M059J (cell line): ENCODE measurements at places on chromosomes 3 and 15. TPM values are rescaled to one million over a fixed set of nuclear protein-coding genes. Genes with fewer than 3 reads are reported as not detected.

ROPN1 gene
- total RNA-seq, result not detected in 2 replicates

DNA sequence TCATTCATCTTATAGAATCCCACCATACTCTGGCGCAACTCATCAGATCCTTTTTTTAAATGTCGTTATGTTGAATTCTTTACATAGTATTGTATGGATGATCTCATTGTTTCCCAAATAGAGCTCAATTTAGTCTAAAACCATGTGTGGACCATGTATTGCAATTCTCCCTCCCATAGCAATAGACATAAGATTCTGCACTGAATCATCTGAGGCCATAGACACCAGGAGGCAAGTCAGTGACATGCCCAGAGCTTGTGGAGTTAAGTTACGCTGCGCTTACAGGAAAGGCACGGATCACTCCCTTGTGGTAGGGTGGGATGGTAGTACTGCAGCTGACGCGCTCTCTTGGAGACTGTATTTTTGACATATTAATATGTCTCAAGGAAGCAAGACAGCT is 211.0 kb downstream of the GABRB3 start:
- DNase-seq, result no peak

ZNF774 gene
- 1.6 and 1.7 TPM in 2 replicates for total RNA-seq

DNA sequence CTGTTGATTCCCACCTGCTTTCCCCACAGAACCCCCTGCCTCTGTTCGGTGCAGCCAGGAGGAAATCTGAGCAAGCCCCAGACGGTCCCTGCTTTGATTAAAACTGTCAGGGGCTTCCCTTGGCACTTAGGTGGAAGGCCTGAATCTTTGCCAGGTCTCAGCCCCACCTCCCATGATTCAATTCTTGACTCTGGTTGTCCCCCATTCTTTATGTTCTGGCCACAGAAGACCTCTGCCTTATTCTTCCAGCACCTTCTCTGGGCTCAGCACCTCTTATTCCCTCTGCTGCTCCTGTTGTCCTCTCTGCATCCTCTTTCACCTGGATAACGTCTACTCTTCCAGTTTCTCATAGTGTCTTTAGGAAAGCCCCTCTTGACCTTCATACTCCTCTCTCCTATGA is 349.4 kb downstream of the PTPRG start:
- no peak for DNase-seq

GRCh38 chr3:111260878-111261277 is 189.3 kb downstream of the NECTIN3 start:
- DNase-seq, result peak; percentile 78

DNA sequence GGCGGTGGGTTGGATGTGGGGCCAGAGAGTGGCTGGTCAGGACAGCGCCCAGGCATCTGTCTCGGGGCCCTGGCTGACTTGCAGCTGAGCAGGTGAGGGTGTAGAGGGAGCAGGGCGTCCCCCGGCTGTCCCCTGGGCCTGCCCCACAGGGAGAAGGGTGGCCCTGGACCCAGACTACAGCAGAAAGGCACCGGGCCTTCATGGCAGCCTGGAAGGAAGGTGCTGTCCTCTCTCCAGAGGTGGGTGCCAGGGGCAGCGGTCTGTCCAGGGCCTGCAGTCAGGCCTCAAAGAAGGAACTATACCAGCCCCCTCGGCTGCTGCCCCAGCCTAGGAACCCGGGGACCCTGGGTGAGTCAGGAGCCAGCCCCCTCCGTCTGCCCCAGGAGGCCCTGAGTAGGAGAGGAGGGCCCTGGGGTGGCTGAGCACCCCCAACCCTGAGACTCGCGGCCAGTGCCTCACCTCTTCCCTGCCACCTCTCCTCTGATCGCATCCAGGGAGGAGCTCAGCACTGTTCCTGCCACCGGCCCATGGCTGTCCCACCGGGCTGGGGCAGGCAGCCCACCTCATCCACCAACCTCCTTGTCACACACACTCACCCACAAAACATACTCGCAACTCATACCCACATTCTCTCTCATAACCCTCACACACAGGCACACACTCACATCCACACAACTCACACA is 133.5 kb downstream of the FBLN2 start:
- DNase-seq, result no peak

DVL3 gene
- total RNA-seq, result 21.2 and 30.3 TPM in 2 replicates

P2RY13 gene
- not detected in 2 replicates for total RNA-seq

DNA sequence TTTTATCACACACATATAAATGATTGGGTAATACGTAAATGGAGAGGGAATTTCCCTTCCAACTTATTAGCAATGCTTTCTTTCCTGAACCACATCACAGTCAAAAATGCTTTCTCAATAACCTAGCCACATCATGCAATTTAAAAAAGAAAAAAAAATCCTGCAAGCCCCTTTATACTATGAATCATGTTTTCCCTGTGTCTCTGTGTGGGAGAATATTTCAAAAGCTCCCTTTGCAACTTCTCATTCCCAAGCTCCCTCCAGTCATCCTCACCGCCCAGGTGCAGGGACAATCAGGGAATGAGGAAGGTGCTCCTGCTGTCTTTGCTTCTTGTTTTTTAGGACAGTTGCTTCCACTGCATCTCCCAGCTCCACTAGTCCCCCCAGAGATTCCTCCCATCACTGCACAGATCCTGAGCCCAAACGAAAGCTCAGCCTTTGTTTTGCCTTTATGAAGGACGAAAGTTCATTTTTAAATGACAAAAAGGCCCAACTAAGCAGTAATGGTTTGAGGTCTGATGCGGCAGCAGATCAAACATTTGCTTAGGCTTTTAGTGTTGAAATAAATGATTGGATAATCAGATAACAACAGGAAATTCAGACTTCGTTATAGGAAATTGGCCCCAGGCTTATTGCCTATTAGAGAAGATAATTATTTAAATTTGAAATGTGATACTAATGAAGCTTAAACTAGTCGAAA is 47.8 kb upstream of the ADGRG7 start:
- peak; percentile 56 for DNase-seq

GRCh38 chr3:179158336-179159039 is 10.3 kb downstream of the PIK3CA start:
- DNase-seq, result no peak

DNA sequence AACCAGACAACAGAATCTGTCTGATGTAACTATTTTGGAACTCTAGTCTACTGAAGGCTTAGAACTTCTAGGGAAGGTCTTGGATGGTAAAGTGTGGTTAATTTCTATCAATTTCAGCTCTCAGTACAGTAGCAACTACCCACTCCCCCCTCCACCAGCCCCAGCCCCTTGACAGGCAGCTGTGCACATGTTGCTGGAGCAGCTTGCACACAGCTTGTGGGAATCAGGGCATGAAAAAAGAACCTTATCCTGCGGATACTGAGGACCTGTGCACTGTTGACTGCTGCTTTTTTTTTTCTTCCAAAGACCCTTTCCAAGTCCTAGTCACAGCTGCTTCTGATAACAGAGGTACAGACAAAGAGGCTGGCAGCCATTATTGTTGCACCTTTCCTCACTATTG is 81.5 kb upstream of the UBP1 start:
- DNase-seq, result no peak

DNA sequence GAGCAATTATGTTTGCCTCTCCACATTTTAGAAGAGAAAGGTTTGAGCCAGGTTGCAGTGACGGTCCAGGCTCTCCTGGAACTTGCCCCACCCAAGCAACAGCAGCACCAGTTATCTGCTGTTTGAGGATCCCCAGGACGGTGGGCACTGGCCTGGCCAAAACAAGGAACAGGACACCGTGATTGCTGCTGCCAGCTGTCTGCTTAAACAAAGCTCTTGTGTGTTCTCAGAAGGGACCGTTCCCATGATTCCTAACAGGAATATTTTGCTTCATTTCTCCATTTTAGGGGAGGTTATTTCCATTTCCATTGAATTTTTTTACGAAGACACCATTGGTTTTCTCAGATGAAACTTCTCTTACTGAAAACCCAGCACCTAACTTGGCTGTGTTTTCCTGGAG is 66.4 kb upstream of the RPL35A start:
- DNase-seq, result no peak

GP5 gene
- total RNA-seq, result 0.12 TPM in 1 of 2 replicates, not detected in the other

DNA sequence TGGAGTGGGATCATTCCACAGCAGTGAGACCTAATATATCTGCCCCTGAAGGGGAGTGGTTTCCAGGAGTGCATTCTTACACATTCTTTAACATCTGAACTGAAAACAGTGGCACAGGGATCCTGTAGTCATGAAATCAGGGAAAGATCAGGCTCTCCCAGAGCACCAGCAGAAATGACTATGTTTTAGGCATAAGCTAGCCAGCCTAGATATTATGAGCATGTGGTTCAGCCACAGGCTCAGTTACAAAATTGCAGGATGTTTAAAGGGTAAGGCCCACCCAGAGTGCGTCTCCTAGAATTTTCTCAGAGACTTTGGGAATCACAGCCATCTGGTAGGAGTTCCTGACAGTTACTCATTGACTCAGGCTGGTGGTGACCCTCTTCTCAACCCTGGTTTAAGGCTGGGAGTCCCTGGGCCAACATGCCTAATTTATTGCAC is 20.9 kb downstream of the FSTL1 start:
- peak; percentile 66 for DNase-seq

DNA sequence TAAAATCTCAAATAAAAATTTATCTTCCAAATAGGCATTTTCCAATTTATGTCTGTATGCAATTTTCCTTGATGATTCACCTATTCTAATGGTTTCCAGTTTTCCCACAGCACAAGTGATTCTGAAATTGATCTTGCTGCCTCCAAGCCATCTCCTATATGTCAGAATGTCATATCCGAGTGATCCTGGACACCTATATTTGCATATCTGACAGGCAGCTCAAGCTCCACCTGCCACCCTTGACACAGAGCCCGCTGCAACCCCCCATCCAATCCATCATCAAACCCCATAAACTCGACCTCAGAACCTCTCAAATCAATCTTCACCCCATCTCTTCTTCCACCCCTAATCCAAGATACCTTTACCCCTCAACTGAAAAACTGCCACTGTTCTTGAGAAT is 579.5 kb downstream of the EPHB1 start:
- no peak for DNase-seq

GRAMD2A gene
- total RNA-seq, result 0.34 and 0.44 TPM in 2 replicates

CPNE9 gene
- not detected in 2 replicates for total RNA-seq

DNA sequence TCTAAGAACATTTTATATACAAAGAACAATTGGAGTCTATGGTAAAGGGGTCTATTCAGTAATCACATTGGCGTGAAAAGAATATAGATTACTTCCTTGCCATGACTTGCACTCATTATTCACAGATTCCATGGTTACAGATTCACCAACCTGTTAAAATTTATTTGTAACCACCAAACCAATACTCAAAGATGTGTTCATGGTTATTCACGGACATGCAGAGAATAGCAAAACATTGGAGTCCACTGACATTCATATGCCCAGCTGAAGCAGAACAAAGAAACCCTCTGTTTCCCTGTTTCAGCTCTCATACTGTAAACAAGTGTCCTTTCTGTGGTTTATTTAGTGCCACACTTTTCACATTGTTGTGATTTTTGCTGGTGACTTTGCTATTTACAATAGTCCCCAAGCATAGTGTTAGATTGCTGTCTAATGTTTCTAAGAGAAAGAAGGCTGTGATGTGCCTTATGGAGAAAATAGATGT is 185.8 kb upstream of the TTC14 start:
- DNase-seq, result peak; percentile 78

DNA sequence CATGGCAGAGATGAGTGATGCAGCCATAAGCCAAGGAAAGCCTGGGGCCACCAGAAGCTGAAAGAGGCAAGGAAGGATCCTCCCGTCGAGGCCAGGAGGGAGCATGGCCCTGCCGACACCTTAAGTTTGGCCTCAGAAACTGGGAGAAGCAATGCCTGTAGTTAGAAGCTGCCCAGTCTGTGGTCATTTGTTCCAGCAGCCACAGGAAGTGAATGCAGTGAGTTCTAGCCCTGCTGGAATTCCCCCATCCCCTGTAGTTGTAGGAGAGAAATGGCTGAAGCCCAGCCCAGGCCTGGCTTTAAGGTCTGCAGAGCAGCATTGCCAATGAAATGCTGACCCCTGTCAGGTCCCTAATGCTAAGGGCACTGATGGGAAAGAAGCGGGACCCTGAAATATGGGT is 12.2 kb upstream of the CHSY1 start:
- peak; percentile 45 for DNase-seq

RPL39L gene
- 41.1 and 44.1 TPM in 2 replicates for total RNA-seq

DNA sequence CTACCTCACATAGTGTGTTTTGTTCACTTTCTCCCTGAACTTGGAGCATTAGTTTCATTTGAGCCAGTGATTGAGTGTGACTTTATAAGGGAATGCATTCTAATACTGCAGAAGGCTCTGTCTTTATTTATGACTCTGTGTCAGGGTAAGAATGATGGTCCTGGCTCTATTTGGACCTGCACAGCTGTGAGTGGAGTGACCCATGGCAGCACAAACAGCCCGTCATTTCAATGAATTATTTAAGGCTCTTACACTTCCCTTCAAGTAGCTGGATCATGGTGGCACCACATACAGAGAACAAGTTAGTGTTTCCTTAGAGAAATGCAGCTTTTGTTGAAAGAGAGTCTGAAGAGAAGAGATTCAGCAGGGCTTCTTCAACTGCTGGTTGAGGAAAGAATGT is 16.4 kb downstream of the TMEM108 start:
- no peak for DNase-seq
